ENCODE measurements at places on chromosomes 3 and 15.

DNA sequence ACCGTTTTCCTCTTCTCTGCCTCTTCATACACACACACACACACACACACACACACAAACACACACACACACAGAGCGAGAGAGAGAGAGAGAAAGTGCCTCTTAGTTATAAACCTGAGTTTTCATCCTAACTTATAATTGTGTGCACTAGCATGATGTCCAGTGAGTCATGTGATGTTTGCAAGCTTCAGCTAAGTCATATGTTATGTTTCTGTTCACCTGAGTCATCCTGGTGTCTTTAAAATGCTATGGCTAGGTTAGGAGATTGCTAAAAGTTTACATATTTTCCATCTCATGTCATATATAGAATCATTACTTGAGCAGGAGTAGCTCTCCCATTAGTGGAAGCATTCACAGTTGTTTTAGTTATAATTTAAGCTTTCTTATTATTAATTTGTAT, 155.8 kb downstream of the EPHA6 start:
- DNase-seq: no peak

DNA sequence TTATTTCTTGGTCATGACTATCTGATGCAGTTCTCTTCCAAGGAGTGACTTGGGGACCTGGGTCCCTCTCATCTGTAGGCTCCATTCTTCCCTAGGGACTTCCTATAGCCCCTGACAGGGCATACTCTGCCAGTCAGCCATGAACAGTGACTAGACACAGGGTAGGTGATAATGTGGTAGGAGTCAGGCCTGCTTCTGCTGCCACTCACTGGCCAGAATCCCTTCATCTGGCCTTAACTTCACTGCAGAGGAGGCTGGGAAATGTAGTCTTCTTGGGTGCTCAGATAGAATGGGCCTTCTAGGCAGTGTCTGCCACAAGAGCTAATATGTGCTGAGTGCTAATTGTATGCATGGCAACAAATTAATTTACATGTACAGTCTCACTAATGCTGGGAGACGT, 84.5 kb downstream of the CACNA2D3 start:
- DNase-seq: no peak

- DNase-seq: no peak
Observed at GRCh38 chr3:141191097-141191749, 40.4 kb upstream of the PXYLP1 start.

DNA sequence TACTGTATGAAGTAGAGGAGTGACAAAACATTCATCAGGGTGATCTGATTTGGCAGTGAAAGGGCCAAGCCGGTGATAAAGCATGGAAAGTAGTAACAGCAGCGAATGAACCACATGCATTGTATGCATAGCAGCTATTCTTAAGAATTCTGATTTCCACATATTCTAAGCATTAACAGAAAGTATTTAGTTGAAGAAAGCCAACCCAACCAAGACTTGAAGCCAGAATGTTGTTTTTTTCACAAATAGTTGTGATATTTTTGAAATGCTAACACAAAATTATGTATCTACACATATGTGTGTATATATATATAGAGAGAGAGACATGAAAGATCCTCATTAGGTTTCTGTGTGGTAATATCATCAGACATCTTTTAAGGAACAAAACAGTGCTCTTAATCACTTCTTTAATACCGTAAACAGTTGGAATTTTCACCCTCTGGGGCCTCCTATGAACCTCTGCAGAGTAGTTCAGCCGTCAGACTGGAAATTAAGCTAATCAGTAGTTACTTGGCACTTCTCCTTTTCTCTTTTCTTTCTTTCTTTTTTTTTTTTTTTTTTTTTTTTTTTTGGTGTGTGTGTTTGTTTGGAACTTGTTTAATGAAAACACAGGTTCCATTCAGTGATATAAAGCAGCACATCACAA, 139.6 kb downstream of the CMSS1 start:
- DNase-seq: no peak

GRCh38 chr3:159964166-159964973, 24.3 kb upstream of the IL12A start:
- no peak for DNase-seq

GRCh38 chr3:147795418-147795817, 386.3 kb downstream of the ZIC1 start:
- no peak for DNase-seq

- no peak for DNase-seq
Observed at GRCh38 chr3:32309654-32310242, 71.3 kb downstream of the CMTM8 start.

- DNase-seq: no peak
Observed at GRCh38 chr3:128187495-128187894, 34.2 kb downstream of the EEFSEC start.

DNA sequence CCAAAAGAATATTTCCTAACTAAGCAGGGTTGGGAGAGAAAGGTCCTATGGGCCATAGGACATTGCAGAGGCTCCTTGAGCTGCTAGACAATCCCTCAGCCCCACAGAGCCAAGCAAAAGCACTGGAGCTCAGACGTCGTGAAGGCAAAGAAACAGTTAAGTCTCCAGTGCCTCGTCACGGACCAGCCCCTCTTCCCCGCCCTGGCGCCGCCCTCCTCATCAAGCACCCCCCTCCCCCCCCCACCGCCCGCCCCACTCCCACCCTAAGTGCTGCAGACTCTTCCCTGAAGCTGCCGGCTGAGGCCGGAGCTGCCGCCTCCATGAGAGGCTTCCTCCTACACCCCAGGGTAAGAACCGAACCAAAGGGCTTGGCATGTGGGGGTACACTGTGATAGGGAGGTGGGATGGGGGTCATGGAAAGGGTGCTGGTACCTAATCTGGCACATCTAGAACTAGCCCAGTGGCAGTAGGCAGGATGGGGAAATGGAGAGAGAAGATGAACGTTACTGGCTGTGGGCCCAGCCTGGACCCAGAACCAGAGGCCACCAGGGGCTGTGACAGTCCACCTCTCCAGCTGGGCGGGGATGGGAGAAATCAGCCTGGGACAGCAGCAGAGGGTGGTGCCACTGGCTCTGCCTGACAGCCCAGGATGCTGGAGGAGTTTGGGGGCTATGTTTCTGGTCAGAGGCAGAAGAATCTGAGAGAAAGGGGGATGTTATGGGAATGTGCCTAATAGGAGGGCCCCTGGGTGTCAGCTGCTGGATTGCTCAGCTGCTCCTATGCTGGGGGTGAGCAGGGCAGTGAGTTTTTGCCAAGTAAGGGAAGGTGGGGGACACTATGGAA, at the start of gene MAP1A:
MAP1A (plus strand) TSS at position 255 of the 843 bp plus-strand sequence. CDS start 3,866 bp downstream, outside the sequence.
- DNase-seq: no peak

DNA sequence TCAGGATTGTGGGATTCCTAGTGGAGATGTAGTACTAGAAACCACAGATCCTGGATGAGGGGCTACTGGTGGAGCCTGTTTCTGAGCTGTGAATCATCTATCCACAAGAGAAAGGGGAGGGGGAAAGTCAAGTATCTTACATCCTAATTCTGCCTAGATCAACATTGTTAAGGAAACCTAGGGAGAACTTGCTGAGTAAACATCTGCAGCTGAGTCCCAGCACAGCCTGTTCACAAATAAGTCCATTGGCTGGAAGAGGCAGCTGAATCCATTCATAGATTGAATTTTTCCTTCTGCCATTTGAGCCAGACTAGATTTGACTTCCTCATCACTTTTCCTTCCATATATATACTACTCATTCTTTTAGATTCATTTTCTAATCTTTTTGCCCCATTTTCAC, 460.5 kb downstream of the TUSC7 start:
- no peak for DNase-seq

DNA sequence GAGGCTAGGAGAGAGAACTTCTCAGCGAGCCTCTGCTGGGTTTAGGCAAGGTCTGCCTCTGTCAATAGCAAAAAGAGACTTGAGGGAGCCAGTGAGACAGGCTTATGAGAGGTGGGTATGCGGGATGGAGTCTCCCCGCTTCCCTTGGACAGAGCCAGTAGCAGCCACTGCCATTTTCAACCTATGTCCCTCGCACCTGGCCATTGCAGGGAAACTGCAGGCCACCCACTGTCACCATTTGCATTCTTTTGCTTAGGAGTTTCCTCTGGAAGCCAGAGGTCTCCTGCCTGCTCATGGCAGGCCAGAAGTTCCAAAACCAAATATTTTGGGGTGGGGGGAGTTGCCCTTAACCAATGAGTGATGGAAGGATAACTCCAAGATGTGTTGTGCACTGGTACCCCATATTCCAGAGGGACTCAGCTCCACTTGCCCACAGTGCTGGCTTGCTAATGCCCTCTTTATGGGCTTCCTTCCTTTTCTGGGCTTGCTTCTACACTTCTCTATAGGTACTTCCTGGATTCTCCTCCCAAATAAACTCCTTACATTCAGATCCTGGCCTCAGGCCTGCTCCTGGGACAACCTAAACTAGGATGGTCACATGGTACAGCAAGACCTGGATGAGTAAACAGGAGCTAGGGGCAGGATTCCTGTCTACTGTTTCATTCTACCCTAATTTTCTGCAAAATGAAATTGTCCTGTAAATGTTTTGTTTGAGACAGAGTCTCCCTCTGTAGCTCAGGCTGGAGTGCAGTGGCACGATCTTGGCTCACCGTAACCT, 108.9 kb upstream of the PROK2 start:
- no peak for DNase-seq

DNA sequence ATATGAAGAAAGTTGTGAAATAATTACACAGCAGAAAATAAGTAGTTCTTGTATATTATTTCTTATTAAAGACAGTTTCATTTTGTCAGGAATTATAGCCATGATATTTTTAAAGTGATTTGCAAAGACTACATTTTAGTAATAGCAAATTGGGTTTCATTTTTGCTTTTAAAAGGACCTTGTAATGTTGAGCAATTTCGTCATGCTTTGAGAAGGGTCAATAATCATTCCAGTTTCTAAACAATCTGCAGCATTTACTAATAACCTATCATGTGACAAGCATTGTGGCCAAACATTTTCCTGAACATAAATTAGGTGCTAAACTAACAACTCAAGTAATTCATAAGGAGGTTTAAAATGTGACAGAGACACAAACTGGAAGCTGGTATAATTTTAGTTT, 214.4 kb upstream of the CBLB start:
- DNase-seq: no peak

DNA sequence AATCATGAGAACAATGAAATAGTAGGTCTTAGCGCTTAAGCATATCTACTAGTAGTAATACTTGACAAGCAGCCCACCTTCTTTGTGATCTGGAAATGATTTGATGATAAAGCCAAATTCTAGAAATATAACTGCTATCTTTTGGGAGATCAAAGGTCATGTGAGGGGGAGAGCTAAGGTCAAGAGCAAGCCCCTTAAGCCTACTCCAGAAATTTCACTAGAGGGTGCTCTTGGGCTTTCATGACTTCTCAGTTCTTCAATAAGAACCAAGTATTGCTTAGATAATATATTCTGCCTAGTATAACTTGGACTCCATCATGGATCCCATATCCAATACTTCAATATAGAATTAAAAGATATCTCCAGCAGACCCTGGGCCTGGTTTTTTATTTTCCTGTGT, 319.6 kb downstream of the ZBTB20 start:
- no peak for DNase-seq

DNA sequence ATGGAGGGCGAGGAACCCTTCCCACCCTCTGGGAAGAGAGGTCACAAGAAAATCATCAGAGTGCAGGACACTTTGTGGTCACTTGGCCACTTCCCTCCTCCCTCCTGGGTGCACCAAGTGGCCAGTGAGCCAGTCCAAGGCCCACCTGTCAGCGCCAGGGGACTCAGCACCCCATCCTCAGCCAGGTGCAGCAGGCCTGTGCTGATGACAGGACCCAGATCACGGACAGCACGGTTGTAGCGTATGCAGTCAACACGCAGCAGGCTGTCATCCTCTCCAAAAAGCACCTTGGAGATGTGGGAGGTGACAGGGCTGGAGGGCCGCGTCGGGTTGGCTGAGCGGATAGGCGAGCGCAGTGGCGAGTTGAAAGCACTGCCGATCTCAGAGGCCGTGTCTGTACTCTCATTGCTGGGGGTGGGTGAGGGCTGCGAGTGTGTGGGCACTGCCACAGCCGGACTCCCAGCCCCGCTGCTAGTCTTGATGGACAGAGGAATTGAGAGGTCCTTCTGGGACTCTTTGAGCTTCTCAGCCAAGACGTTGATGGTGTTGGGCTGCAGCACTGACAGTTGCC, 41.5 kb downstream of the SEMA3G start:
- DNase-seq: no peak

- DNase-seq: no peak
Observed at GRCh38 chr3:67559029-67559605, 95.3 kb downstream of the SUCLG2 start.

- DNase-seq: no peak
Observed at GRCh38 chr3:152346058-152346457, 77.3 kb downstream of the MBNL1 start.

- no peak for DNase-seq
Observed at GRCh38 chr3:152497457-152497856, 228.7 kb downstream of the MBNL1 start.

DNA sequence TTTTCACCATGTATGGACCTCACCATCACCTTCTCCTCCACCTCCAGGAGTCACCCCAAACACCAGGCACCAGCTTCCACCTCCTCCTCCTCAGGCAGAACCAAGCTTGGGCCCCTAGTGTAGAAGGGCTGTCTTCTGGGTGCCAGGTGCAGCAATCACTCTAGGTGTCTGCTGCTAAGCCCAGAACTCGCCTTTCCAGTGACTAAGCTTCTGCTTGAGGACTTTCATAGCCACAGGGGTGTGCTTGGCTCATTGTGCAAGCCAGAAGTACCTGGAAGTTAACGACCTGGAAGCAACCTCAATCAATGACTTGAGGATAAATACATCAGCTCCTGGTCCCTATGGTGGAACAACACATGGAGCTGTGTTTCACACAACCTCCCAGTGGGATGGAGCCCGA, 49.8 kb upstream of the PXYLP1 start:
- DNase-seq: no peak

DNA sequence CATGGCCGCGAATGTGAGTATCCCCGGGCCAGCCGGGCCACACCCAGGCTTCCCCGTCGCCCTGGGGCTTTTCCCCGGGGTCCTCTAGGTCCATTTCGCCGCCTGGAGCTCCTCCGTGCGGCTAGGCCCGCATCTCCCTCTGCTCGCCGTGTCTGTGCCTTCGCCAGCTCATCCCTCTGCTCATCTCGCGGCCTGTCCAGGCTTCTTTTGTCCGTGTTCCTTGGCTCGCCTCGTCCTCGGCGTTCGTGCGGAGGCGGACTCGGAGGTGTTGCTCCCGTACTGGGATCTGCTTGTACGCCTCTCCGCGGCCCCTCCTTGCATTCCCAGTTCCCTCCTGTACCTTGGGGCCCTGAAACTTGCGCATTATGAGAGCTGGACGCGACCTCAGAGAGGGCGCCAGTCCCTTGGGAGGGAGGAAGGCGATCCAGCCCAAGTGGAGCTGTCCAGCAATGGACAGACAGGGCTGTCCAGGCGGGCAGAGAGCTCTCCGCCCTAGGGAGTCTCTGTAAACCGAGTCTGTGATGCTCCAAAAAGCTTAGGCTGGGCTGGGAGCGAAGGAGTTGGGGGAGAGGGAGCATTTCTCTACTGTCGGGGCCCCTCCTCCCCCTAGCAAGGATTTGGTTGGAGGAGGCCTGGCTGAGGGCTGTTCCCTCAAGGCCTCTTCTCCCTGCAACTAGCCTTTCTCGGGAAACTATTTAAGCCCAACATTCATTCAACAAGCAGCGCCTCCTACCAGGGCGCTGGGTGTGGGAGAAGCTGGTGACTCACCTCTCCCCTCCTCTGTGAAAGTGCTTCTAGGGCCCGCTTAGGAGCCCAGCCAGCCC, 553 bp downstream of the TMEM43 start:
- peak; percentile 39 for DNase-seq

GRCh38 chr3:155394240-155394639, 100.8 kb upstream of the STRIT1 start:
- DNase-seq: no peak

GRCh38 chr15:60721707-60722106, 242.8 kb upstream of the ICE2 start:
- no peak for DNase-seq

- DNase-seq: no peak
Observed at GRCh38 chr15:98441599-98441998, 206.7 kb upstream of the IGF1R start.

GRCh38 chr3:9467451-9467850, 70.0 kb downstream of the SETD5 start:
- DNase-seq: no peak

Measured in stimulated activated CD8-positive, alpha-beta memory T cell treated with anti-CD3 and anti-CD28 coated beads, Interleukin-4, amount 100 ng/mL, for 1 hour (primary cell).